ENCODE measurements at places on chromosomes 3 and 15. TPM values are rescaled to one million over a fixed set of nuclear protein-coding genes. Genes with fewer than 3 reads are reported as not detected.

Gene POLR2M
- 61.7 TPM for total RNA-seq

DNA sequence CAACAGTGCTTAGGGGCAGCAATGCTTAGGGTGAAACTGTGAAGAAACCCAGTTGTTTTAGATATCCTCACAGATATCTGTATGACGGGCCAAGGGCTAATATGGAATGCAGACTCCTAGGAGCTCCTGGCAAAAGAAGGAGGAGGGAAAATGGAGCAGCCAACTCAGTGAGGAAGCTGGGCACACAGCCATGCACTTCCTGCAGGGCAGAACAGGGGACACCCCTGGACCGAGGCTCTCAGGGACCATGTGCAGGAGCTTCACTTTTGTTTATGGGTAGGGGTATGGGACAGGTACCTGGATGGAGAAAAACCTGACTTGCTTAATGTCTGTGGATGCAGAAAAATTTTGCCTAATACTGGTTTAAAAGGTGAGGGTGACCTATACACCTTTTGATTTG is 20.2 kb downstream of the NIPA1 start:
- no peak overlapping the region for H3K27ac ChIP-seq
- no peak overlapping the region for H3K4me3 ChIP-seq
- no peaks in the 10 kb centered on the region for H3K4me1 ChIP-seq
- no peak for DNase-seq

GRCh38 chr3:101203411-101203810 is 117.0 kb downstream of the IMPG2 start:
- no peak overlapping the region for H3K4me3 ChIP-seq
- no peak for DNase-seq
- no peaks in the 10 kb centered on the region for H3K4me1 ChIP-seq
- H3K36me3 ChIP-seq = no peaks in the 10 kb centered on the region
- no peak overlapping the region for H3K27ac ChIP-seq

GRCh38 chr15:78977091-78977571 is 32.3 kb upstream of the CTSH start:
- H3K27ac ChIP-seq = no peak overlapping the region
- peaks cover 11% of the 10 kb centered on the region for H3K27me3 ChIP-seq
- no peaks in the 10 kb centered on the region for H3K36me3 ChIP-seq
- H3K4me1 ChIP-seq = 0 out of 2 replicates have a peak, but pooled peaks cover 3% of the 10 kb centered on the region
- no peak overlapping the region for H3K4me3 ChIP-seq

Measured in H1 (cell line).